ENCODE measurements at places on chromosomes 7 and 10. TPM values are rescaled to one million over a fixed set of nuclear protein-coding genes. Genes with fewer than 3 reads are reported as not detected.

The OR9A2 gene
- not detected for polyA plus RNA-seq

The NRCAM gene
- 2.1 TPM for polyA plus RNA-seq

GRCh38 chr7:91041141-91041540, 223.1 kb upstream of the FZD1 start:
- DNase-seq, result no peak

- no peak for DNase-seq
These were observed 92.3 kb downstream of the VTI1A start for GRCh38 chr10:112539340-112539739.

DNA sequence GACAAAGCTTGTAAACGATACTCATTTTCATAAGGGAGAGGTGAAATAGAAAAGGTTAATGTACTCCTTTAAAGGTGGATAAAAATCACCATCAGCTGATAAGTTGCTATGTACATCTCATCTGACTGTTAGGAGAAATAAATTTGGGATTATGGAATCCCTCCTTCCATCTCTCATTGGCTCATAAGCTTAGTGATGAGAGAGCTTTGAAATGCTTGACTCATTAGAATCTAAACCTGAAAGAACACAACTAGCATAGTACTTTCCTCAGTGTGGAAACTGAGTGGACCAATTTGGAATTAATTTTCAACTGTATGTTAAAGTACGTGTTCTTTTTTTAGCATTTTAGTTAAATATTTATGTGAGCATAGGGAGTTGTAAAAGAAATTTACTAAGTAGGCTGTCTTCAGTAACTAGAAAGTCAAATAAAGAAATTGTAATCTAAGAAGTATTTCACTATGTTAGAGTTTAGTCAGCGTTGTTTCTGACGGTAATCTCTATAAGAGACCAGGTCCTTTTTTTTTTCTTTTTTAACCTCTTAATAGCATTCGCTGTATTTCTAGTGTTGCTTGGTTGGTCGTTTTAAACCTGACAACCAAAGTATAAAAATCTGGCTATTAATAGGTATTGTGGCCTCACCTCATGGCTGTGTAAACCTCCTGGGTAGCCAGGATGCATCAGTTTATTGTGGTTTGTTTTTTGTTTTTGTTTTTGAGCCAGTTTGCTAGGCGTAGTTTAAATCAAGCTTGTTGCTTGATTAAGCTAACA, 34.4 kb downstream of the FHIP2A start:
- DNase-seq, result no peak

DNA sequence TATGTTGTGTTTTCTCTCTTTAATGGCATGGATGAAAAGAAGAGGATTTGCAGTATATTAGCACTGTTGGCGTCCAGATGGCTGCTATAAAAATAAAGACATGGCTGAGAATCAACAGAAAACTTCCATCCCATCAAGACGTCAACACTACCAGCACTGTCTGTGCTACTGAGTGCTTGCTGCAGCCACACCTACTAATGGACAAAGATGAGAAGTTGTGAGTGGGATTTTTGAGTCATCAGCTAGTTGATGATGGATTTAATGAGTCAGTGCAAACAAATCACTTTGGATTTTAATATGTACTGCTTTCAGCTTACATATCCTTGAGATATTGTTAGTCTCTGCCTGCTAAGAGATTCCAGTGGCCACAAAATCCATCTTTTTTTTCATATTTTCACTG, 631.0 kb upstream of the ANKRD30A start:
- DNase-seq, result no peak
